ENCODE measurements at places on chromosomes 11 and 22. TPM values are rescaled to one million over a fixed set of nuclear protein-coding genes. Genes with fewer than 3 reads are reported as not detected.

The IRAG1 gene
- polyA plus RNA-seq, result 0.14 TPM

The PAAF1 gene
- 80.3 TPM for polyA plus RNA-seq

The PACSIN3 gene
- polyA plus RNA-seq, result not detected

The LRRC32 gene
- polyA plus RNA-seq, result not detected

The FIBIN gene
- not detected for polyA plus RNA-seq
